ENCODE measurements at places on chromosomes 3 and 15. TPM values are rescaled to one million over a fixed set of nuclear protein-coding genes. Genes with fewer than 3 reads are reported as not detected.

Gene RLBP1
- total RNA-seq: not detected

DNA sequence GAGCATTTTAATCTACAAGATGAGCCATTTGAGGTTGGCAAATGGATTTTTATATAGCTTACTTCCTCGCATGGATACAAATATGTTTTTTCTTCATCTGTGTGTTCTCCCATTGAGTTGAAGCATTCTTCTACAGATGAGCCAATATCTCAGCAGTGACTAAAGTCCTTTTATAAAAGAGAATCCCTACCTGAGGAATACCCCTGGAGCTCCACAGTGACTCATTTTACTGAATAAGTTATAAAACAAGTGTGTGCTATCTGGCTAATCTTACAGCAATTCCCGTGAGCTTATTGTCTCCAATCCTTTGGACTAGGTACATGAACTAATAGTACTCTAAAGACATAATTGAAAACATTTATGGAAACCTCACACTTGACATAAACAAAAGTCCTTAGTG is 354.2 kb upstream of the BCHE start:
- no peaks in the 10 kb centered on the region for H3K36me3 ChIP-seq
- H3K27ac ChIP-seq: no peak overlapping the region
- H3K4me1 ChIP-seq: no peaks in the 10 kb centered on the region
- no peak for DNase-seq
- no peaks in the 10 kb centered on the region for H3K27me3 ChIP-seq

DNA sequence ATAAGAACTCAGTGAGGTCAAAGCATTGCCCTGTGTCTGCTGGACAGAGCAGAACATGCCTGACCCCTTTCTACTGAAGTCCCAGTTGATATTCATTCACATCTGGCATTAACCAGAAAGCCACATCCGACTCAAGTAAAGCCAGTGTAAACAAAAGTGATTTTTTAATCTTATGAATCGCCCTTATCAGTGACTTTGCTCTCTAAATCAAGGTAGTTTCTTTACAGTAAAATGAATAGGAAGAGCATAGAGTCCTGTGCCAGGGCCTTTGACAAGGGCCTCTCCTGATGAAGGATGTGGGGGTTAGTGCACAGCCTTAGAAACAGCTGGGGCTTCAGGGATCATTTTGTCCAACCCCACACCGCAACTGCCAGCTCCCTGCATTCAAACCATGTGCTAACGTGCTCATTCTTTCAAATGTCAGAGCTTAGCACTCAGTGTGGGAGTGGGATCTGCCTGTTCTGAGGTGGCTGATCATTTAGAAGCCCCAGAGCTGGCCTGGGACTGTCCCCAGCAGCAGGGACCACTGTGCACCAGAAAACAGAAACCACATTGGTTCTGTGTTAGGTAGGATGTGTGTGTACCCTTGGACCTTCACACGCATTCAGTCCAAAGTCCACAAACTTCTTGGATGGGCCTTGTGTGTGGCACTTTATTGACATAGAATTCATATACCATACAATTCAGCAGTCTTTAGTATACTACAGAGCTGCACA is 55.3 kb downstream of the CCR4 start:
- H3K36me3 ChIP-seq: no peaks in the 10 kb centered on the region
- H3K4me3 ChIP-seq: no peak overlapping the region
- DNase-seq: no peak
- H3K27ac ChIP-seq: no peak overlapping the region
- no peaks in the 10 kb centered on the region for H3K27me3 ChIP-seq

GRCh38 chr15:25717457-25718168 is 145.5 kb downstream of the ATP10A start:
- H3K4me1 ChIP-seq: no peaks in the 10 kb centered on the region
- no peaks in the 10 kb centered on the region for H3K27me3 ChIP-seq
- no peak overlapping the region for H3K4me3 ChIP-seq
- H3K27ac ChIP-seq: no peak overlapping the region
- DNase-seq: no peak

GRCh38 chr3:129106320-129106719 is 15.3 kb downstream of the RAB43 start:
- H3K4me1 ChIP-seq: no peaks in the 10 kb centered on the region
- H3K27me3 ChIP-seq: no peaks in the 10 kb centered on the region
- H3K27ac ChIP-seq: no peak overlapping the region
- DNase-seq: no peak

GRCh38 chr15:68051907-68052306 is 2.2 kb upstream of the PIAS1 start:
- H3K27ac ChIP-seq: no peak overlapping the region
- H3K27me3 ChIP-seq: no peaks in the 10 kb centered on the region
- H3K4me1 ChIP-seq: peaks cover 22% of the 10 kb centered on the region
- no peaks in the 10 kb centered on the region for H3K36me3 ChIP-seq

GRCh38 chr3:33456756-33457155 is 16.6 kb upstream of the UBP1 start:
- H3K4me1 ChIP-seq: no peaks in the 10 kb centered on the region
- H3K4me3 ChIP-seq: no peak overlapping the region
- no peaks in the 10 kb centered on the region for H3K36me3 ChIP-seq

GRCh38 chr3:145801696-145802095 is 359.3 kb downstream of the PLOD2 start:
- no peaks in the 10 kb centered on the region for H3K27me3 ChIP-seq
- H3K27ac ChIP-seq: no peak overlapping the region
- H3K4me1 ChIP-seq: no peaks in the 10 kb centered on the region

Gene SERPINI1
- total RNA-seq: 6.1 TPM

GRCh38 chr3:48997102-48997635 is 7.1 kb downstream of the P4HTM start:
- peaks cover 7% of the 10 kb centered on the region for H3K4me1 ChIP-seq
- DNase-seq: no peak
- H3K27me3 ChIP-seq: no peaks in the 10 kb centered on the region
- H3K4me3 ChIP-seq: no peak overlapping the region

Gene GOLGA6L2
- not detected for total RNA-seq
